Dermis blood vessel endothelial cell (primary cell): ENCODE measurements at places on chromosomes 16 and 17. TPM values are rescaled to one million over a fixed set of nuclear protein-coding genes. Genes with fewer than 3 reads are reported as not detected.
A peak's percentile ranks its signal among the peaks of the same experiment; 100 is the strongest.

WFIKKN1 gene
- total RNA-seq: 0.14 and 0.17 TPM in 2 replicates

TM4SF5 gene
- not detected in 2 replicates for total RNA-seq

FBXL16 gene
- 0.05 TPM in 1 of 2 replicates, not detected in the other for total RNA-seq

BRIP1 gene
- 4.3 and 9.3 TPM in 2 replicates for total RNA-seq

ADAMTS18 gene
- 64.5 and 89.3 TPM in 2 replicates for total RNA-seq

GRCh38 chr17:60971515-60972369, 294.1 kb downstream of the BCAS3 start:
- DNase-seq: peak; percentile 76
